Activated CD4-positive, alpha-beta T cell treated with anti-CD3 and anti-CD28 coated beads for 48 hours (primary cell): ENCODE measurements at places on chromosomes 1 and 21.

DNA sequence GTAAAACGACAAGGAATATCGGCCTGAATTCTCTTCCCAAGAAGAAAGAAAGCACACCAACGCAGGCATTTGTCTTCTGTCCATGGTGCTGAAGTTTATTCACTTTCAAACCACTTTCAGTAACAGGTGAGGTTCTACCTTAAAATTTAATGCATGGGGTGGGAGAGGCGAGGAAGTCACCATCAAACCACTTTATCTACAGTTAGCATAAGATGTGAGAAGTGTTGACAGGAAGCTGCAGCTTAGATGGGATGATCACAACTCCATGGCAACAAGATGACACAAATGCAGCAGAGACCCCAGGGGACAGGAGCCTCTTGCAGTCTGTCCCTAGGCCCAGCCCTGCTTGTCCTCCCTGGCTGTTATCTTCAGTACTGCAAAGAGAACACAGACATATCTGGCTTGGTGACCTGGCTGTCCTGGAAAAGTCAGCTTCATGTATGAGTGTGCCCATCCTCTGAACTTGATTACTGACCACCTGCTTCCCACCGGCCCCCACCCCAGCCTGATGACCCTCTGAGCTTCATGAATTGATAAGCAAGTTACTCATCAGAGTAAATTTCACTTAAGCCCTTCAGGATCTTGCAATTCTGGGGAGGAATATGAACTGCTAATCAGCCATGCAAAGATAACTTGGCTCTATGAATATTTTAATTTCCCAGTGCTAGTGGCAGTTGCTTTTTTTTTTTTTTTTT is 1.8 kb downstream of the NPPA start:
- DNase-seq: no peak

GRCh38 chr1:14309984-14310383 is 288.5 kb upstream of the KAZN start:
- no peak for DNase-seq

GRCh38 chr1:3661631-3662030 is 9.3 kb downstream of the TP73 start:
- no peak for DNase-seq

DNA sequence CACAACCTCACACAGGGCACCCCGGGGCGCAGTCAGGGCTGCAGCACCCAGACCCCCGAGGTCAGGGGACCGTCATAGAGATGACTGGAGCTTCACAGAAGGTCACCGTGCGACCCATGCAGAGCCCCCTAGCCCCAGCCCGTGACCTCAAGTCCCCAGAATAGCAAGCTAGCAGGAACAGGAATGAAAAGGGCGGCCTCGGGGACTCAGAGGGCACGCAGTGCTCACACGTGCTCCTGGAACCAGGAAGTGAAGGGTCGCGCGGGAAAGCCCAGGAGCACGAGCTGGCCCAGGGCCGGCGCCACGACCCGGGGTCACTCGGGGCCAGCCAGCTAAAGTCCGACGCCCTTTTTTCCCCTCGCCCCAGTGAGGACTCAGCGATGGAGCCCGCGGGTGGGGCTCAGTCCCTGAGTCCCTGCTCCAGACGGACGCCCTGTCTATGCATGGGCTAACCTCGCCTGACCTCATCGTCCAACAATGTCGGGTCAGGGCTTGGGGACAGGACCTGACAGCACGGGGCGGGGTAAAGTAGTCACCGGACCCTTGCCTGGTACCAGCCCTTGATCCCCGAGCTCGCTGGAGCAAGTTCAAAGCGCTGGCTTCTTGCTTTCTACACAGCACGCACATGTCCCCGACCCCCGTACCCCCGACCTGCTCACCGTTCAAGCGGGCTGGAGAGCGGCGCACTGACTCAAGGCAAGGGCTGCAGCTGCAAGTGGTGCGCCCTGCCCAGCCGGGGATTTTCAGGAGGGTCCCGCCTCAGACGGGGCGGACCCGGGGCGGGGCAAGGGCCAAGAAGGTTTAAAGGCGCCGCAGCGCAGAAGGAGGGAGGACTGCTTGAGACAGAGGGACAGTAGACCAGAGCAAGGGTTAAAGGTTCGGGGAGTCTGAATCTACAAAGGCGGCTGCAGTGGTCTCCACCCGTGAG is at the start of gene TAGLN2:
Gene TAGLN2 (minus strand): TSS at position 717 of the 928 bp plus-strand sequence. CDS start 4,998 bp downstream, outside the sequence.
- peak; percentile 93 for DNase-seq

DNA sequence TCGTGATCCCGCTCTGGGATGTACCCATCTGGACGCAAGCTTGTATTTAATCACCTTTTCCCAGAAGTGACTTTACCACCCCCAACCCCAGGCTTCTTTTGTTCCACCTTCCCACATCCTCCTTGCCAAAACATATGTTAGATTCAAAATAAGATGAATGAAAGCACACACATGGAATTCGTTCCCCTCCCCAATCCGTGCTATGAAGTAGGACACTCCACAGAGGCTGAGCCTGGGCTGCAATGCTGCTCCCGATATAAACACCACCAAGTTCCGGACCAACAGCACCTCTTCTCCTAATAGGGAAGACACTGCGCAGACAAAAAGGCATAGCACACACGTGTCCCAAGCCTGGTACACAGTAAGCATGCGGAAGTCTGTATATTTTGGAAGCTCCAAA is 86.1 kb downstream of the CLSTN1 start:
- no peak for DNase-seq

- DNase-seq: no peak
Observed at GRCh38 chr1:235511470-235512240, 7.4 kb upstream of the B3GALNT2 start.

GRCh38 chr1:60866226-60866900 is 216.0 kb upstream of the NFIA start:
- no peak for DNase-seq

GRCh38 chr1:50105433-50105832 is 3.3 kb upstream of the ELAVL4 start:
- no peak for DNase-seq

DNA sequence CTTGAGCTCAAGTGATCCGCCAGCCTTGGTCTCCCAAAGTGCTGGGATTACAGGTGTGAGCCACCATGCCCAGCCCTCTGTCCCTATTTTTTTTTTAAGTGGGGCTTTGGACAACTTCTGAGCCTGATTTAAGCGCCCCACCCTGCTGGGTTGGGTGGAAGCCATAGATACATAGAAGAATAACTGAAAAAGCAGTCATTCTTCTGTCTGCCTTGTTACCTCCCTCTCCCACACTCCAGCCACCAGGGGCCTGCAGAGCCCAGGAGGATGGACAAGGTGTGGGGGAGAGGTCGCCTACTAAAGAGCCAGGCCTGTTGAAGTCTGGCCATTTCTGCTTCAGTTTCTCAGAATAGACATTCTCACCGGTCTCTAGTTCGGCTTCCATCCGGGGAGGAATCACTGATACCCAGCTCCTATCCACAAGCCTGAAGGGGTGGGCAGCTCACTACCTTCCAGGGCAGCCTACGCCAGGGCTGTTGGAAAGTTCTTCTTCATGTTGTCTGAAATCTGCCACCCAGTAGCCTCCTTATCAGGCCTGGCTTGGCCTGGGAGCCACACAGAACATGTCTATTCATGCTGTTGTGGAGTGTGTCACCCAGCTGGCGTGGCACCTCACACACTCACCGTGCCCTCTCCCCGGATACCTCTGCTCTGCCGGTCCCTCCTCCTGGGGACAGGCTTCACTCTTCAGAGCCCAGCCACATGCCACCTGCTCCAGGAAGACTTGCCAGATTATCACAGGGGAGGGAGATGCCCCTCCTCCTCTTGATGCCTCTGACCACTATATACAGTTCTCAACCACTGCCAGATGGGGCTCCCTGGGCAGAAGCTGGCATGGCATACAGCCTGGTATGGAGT is 27.7 kb downstream of the KNCN start:
- DNase-seq: no peak

- DNase-seq: no peak
Observed at GRCh38 chr1:114114185-114115094, 39.2 kb downstream of the SYT6 start.

DNA sequence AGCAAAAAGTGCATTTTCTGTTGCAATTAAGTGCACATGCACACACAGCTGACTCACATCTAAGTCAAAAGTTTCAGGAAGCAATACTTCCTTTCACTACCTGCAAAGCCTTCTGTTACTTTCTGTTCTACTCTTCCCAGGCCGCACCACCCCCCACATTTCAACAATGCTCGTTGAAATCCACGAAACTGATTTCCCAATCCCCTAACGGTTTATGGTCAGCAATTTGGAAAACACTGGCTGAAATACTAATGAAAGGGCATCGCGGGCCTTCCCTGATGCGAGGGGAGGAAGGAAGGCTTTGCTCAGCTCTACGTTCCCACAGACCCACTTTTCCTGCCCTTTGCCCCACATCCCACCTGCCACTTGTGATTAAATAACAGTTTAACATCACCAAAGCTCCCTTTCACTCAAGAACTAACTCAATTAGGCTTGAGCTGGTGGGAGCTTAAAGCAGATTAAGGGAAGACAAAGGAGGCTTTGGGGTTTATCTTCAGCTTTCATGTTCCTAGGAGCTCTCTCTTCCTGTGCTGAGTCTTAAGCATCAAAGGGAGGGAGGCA is 243.2 kb upstream of the RAB4A start:
- peak; percentile 36 for DNase-seq

GRCh38 chr1:52239708-52240001 is 97.8 kb downstream of the ZFYVE9 start:
- DNase-seq: no peak

DNA sequence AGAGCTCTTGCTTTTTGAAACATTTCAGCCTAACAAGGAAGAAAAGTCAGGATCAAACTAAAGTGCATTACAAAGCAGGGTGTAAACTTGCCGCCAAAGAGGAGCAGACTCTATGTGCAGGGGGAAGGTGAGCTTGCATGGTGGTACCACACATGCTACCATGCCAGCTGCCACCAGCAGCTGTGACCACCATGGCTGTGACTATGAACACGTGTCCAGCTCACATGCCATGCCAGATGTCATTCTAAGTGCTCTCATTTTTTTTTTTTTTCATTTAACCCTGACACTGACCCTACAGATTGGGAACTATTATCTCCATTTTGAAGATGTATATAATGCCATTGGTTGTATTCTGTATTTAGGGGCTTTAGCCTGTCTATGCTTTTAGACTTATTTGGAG is 79.0 kb downstream of the PCP4 start:
- no peak for DNase-seq
